ENCODE measurements at places on chromosomes 16 and 17. TPM values are rescaled to one million over a fixed set of nuclear protein-coding genes. Genes with fewer than 3 reads are reported as not detected.

DNA sequence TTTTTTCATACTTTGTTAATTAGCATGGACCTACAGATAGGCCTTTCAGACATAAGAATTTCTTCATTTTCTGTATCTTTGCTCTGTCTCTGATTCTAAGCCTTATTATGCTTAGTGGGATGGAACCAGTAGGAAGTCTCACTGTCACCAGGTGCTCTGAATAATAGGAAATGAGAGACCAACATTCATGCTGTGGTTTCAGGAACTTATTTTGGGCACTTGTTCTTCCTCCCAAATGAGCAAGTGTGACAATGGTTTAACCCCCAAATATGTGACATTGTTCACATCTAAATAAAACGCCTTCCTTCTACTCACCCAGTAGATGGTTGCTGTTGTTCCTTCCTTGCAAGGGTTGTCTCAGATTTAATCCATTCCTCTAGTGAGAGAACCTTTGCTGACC lies 100.2 kb downstream of the SYCE1L start:
- DNase-seq: no peak

DNA sequence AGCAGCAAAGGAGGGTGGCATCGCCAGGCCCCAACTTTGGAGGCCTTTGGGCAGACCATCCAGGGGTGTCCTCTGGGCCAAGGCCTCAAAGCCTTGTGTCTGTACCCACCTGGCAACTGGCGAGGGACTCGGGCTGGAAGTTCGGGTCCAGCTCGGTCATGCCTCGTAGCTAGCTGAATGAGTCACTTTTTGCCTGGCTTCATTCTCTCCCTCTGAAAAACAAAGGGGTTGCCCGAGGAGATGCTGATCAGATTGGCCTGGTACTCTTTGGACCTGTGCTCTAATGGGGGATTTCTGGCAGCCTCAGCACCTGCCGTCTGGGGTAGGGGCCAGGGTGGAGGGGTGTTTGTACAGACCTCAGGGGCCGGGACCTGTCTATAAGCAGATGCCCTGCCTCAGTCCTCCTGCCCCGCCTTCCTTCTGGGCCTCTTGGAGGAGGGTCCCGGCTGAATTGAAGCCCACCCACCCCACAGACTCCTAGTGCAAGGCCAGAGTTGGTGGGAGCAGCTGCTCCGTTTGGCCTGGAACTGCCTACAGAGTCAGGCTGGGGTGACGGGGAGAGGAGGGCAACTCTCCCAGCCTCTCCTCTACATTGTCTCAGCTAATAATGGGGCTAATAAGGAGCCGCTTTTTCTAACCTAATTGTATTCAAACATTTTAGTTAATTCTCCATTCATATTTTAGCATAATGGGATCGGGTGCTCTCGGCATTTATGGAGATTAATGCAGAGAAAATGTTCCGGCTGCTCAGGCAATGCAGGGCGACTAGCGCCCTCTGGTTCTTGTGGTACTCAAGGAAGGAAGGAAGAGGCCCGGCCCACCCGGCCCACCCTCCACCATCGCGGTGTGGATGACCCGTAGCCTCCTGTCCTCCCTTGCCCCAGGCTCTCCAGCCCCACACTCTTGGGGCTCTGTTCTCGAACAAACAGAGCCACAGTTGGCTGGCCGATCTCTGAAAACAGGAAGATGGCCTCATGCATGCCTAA lies 21.4 kb upstream of the ABCC3 start:
- no peak for DNase-seq

- DNase-seq: no peak
Observed at GRCh38 chr17:58710948-58711552, 18.6 kb downstream of the RAD51C start.

DNA sequence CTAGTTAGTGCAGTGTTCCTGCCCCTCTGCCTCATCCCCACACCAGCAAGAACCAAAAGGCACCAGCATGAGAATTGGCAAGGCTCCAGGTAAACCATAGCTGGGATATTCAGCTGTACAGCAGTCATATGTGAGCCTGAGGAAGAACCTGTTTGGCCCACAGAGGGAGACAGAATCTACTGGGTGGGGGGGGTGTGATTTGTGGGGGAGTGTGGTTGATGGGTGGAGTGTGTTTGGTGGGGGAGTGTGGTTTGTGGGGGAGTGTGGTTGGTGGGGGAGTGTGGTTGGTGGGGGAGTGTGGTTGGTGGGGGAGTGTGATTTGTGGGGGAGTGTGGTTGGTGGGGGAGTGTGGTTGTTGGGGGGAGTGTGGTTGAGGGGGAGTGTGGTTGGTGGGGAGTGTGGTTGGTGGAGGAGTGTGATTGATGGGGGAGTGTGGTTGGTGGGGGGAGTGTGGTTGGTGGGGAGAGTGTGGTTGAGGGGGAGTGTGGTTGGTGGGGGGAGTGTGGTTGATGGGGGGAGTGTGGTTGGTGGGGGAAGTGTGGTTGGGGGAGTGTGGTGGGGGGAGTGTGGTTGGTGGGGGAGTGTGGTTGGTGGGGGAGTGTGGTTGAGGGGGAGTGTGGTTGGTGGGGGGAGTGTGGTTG lies 19.5 kb downstream of the MINK1 start:
- no peak for DNase-seq

DNA sequence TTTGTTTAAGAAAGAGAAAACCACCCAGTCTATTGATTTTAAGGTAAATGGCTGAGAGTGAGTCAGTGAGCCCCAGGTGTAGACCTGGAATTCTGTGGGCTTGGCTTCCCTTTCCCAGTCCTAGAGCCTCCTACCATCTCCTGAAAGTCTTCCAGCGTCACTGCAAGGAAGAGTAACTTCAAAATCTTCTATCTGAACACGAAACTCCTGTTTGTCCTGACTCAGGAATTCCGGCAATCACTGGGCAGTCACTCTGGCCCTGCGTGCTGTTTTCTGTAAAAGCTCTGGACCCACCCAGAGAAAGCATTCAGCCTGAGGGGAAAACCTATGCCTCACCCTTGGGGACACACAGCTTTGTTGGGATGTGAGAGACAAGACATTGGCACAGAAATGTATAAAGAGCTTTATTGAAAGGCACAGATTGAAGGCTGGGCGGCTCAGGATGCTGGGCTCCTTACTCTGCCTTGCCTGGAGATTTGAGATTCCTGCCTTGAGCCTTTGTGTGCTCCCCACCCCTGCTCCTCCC lies 15.9 kb downstream of the MINK1 start:
- no peak for DNase-seq

The ITGAL gene
- 8.1 TPM for total RNA-seq

Data from mucosa of descending colon (tissue), 3 donors.